Activated naive CD8-positive, alpha-beta T cell treated with anti-CD3 and anti-CD28 coated beads for 36 hours (primary cell): ENCODE measurements at places on chromosomes 5 and 9. TPM values are rescaled to one million over a fixed set of nuclear protein-coding genes. Genes with fewer than 3 reads are reported as not detected.

The CARD9 gene
- total RNA-seq = 1.5 TPM

- DNase-seq = peak; percentile 50
Measured at GRCh38 chr5:141681695-141682641, at the start of gene ARAP3. Gene ARAP3, minus strand, starts transcription at chr5:141682230. Its CDS starts 1,744 bp downstream, at chr5:141680486.

DNA sequence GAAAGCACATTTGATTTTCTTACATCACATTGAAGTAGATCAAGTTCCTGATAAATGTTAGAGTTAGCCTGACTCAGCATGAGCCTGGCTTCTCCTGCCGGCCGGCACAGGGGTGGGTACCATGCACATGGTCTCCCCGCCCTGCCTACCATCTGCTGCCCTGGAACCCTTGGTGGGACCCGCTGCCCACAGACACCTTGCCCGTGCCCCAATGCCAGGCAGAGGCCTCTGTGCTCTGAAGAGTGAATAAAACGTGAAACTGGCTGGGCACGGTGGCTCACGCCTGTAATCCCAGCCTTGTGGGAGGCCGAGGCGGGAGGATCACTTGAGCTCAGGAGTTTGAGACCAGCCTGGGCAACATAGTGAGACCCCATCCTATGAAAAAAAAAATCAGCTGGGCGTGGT lies 17.3 kb downstream of the EXD3 start:
- DNase-seq = no peak

GRCh38 chr5:18483451-18483850 lies 849.2 kb downstream of the TAF11L14 start:
- no peak for DNase-seq

- DNase-seq = no peak
Measured at GRCh38 chr9:3509926-3510325, 15.9 kb downstream of the RFX3 start.

- no peak for DNase-seq
Measured at GRCh38 chr5:101045689-101046088, 142.6 kb upstream of the ST8SIA4 start.

GRCh38 chr5:1641560-1642166 lies 117.9 kb upstream of the LPCAT1 start:
- DNase-seq = peak; percentile 71

DNA sequence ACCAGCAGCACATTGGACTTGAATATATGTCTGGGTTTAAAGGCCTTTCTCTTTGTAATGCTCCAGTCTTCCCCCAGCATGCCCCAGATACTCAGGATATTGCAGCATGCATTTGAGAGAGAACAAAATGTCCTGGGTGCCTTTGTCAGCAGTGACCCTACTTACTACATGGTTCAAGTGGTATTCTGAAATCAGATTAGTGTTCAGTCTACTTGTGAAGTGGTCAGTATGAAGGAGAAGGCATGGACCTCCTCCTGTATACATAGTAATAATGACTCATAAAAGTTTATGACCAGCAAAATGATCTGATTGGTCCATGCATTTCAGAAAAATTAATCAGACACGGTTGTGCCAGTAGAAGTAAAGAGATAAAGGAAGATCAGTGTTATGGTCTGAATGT lies 25.4 kb downstream of the GPR21 start:
- no peak for DNase-seq

The N4BP3 gene
- 12.9 TPM for total RNA-seq

DNA sequence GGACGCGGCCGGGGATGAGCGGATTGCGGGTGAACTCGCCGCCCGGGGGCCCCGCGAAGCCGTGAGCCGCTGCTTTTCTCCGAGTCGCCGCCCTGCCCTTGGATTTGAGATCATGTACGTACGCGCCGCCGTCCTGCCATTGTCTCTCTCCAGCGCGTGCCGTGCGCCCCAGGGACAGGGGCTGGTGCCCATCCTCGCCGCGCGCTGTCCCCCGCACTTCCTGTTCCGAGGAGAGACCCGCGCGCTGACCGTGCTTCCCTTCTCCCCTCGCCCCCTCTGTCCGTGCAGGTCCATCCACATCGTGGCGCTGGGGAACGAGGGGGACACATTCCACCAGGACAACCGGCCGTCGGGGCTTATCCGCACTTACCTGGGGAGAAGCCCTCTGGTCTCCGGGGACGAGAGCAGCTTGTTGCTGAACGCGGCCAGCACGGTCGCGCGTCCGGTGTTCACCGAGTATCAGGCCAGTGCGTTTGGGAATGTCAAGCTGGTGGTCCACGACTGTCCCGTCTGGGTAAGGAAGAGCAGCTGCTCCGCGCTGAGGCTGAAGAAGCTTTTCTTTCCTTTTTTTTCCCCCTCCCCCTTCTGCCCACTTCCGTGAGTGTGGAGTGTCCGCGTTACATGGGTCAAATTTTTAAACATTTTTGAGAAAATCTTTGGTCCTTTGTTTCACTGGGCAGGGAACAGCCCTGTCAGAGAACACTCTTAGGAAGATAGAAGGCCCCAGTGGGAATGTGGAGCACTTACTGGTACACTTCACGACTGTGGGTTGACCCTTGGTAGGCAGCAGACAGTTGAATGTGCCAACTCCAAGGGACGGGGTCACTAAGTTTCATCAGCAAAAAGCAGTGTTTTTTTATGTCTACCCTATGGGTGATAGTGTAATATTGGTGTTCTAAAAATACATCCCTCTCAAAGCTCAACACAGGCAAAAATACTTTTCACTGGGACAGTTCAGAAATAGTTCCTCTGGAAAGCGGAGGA lies 727 bp downstream of the RHOBTB3 start:
- DNase-seq = no peak

- no peak for DNase-seq
Measured at GRCh38 chr5:150633429-150633828, 7.0 kb upstream of the SYNPO start.

DNA sequence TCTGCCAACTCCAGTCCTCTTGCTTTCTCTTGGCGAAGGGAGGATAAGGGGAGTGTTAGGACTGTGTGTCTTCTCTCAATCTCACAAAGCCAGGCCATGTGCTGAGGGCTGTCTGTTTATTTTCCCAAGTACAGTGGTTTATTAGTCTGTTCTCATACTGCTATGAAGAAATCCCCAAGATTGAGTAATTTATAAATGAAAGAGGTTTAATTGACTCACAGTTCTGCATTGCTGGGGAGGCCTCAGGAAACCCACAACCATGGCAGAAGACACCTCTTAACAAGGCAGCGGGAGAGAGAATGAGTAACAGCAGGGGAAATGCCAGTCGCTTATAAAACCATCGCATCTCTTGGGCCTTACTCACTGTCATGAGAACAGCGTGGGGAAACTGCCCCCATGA lies 36.2 kb upstream of the CKS2 start:
- peak; percentile 26 for DNase-seq
